ENCODE measurements at places on chromosomes 12 and 14. TPM values are rescaled to one million over a fixed set of nuclear protein-coding genes. Genes with fewer than 3 reads are reported as not detected.

- H3K27ac ChIP-seq: no peak overlapping the region
- no peaks in the 10 kb centered on the region for H3K36me3 ChIP-seq
- no peaks in the 10 kb centered on the region for H3K27me3 ChIP-seq
- H3K4me3 ChIP-seq: no peak overlapping the region
- DNase-seq: no peak
These were observed 1268.2 kb upstream of the TMEM132C start for GRCh38 chr12:126998747-126999285.

GRCh38 chr14:64053694-64054669 lies 201.2 kb downstream of the SYNE2 start:
- no peaks in the 10 kb centered on the region for H3K4me1 ChIP-seq
- no peak overlapping the region for H3K27ac ChIP-seq
- H3K27me3 ChIP-seq: no peaks in the 10 kb centered on the region
- peaks cover 44% of the 10 kb centered on the region for H3K36me3 ChIP-seq

GRCh38 chr12:78101946-78102635 lies 271.4 kb downstream of the NAV3 start:
- no peaks in the 10 kb centered on the region for H3K4me1 ChIP-seq
- no peaks in the 10 kb centered on the region for H3K36me3 ChIP-seq
- H3K4me3 ChIP-seq: no peak overlapping the region
- H3K27me3 ChIP-seq: no peaks in the 10 kb centered on the region
- DNase-seq: no peak

DNA sequence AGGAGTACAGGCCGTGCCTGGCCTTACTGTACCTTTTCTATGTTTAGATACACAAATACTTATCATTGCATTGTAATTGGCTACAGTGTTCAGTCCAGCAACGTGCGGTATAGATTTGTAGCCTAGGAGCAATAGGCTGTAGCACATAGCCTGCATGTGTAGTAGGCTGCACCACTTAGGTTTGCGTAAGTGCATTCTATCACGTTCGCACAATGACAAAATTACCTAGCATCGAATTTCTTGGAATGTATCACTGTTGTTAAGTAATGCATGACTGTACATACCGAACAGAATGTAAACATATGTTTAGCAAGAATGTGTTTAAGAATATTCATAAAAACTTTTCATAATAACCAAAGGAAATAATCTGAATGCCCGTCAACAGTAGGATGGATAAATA lies 31.9 kb downstream of the VRTN start:
- H3K27ac ChIP-seq: no peak overlapping the region
- no peaks in the 10 kb centered on the region for H3K36me3 ChIP-seq
- no peak for DNase-seq
- no peak overlapping the region for H3K4me3 ChIP-seq
- no peaks in the 10 kb centered on the region for H3K4me1 ChIP-seq

- H3K4me1 ChIP-seq: no peaks in the 10 kb centered on the region
- H3K27ac ChIP-seq: no peak overlapping the region
- peaks cover 11% of the 10 kb centered on the region for H3K36me3 ChIP-seq
These were observed 45.5 kb downstream of the CHGA start for GRCh38 chr14:92968291-92969020.

The ARHGAP9 gene
- 171 TPM for total RNA-seq

GRCh38 chr12:12486661-12487240 lies 75.9 kb downstream of the DUSP16 start:
- peaks cover 59% of the 10 kb centered on the region for H3K36me3 ChIP-seq
- no peaks in the 10 kb centered on the region for H3K27me3 ChIP-seq
- H3K4me1 ChIP-seq: peaks cover 66% of the 10 kb centered on the region
- no peak for DNase-seq
- no peak overlapping the region for H3K4me3 ChIP-seq
- H3K27ac ChIP-seq: peak overlapping the region; percentile 77

- H3K4me1 ChIP-seq: peaks cover 2% of the 10 kb centered on the region
- DNase-seq: no peak
- peaks cover 35% of the 10 kb centered on the region for H3K27me3 ChIP-seq
- no peak overlapping the region for H3K4me3 ChIP-seq
- H3K27ac ChIP-seq: no peak overlapping the region
These were observed 2.2 kb downstream of the PDZRN4 start for GRCh38 chr12:41190338-41190737.

DNA sequence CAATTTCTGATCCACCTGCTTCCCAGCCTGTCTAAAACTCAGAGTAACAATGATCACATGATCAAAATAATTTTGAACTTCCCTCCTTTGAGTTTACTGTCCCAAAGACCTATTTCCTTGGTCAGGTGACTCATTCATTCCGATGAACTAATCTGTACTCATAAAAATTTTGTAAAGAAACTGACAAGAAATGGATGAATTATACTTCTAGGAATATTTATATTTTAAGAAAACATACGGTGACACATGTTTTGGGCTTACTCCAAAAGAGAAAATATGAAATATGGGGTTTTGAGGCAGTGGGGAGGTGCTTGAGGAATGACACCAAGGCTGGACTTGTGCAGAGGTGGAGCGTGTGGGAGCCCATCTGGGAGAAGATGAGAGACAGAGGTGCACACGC lies 42.0 kb downstream of the GUCY2C start:
- no peak overlapping the region for H3K4me3 ChIP-seq
- peaks cover 2% of the 10 kb centered on the region for H3K27me3 ChIP-seq
- no peak for DNase-seq
- H3K36me3 ChIP-seq: no peaks in the 10 kb centered on the region
- H3K4me1 ChIP-seq: no peaks in the 10 kb centered on the region

- no peak overlapping the region for H3K27ac ChIP-seq
- H3K4me1 ChIP-seq: peaks cover 2% of the 10 kb centered on the region
- DNase-seq: no peak
- no peaks in the 10 kb centered on the region for H3K27me3 ChIP-seq
- no peak overlapping the region for H3K4me3 ChIP-seq
- H3K36me3 ChIP-seq: peaks cover 2% of the 10 kb centered on the region
These were observed 56.8 kb downstream of the SLC8B1 start for GRCh38 chr12:113278141-113278540.

The IL26 gene
- 2.3 TPM for total RNA-seq

DNA sequence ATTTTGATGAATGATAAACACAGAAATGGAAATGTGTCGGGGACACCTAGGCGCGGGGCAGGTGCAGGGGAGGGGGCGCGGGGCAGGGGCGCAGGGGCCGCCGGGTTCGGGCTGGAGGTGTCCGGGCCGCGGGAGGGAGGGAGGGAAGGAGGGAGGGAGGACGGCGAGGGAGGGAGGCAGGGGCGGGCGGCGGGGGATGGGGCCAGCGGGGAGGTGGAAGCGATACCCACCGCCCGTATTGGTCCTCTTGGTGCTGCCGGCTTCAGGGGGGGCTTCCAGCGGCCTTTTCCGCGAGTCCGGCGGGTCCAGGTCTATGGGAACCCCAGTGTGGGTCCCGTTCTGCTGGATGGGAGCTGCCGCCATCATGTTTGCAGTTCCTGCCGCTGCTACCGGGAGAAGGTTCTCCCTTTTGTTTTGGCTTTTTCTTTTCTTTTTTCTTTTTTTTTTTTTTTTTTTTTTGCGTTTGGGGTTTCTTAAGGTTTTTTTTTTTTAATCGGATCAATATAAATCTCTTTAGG lies 703 bp downstream of the NOVA1 start:
- H3K27ac ChIP-seq: no peak overlapping the region
- peaks cover 20% of the 10 kb centered on the region for H3K27me3 ChIP-seq
- no peaks in the 10 kb centered on the region for H3K36me3 ChIP-seq
- no peak overlapping the region for H3K4me3 ChIP-seq
- H3K4me1 ChIP-seq: no peaks in the 10 kb centered on the region

DNA sequence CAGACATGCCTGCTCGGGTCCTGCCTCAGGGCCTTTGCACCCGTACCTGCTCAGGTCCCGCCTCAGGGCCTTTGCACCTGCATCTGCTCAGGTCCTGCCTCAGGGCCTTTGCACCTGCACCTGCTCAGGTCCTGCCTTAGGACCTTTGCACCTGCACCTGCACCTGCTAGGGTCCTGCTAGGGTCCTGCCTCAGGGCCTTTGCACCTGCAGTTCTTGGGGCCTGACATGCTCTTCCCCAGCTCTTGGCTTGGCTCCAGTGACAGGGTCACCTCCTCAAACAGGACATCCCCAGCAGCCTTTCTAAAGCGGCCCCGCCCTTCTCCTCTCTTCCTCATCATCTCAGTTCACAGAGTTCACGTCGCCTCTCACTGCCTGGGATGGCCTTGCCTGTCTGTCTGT lies 54.9 kb upstream of the NCOR2 start:
- no peaks in the 10 kb centered on the region for H3K36me3 ChIP-seq
- H3K4me1 ChIP-seq: no peaks in the 10 kb centered on the region
- no peaks in the 10 kb centered on the region for H3K27me3 ChIP-seq
- no peak for DNase-seq
- no peak overlapping the region for H3K4me3 ChIP-seq

DNA sequence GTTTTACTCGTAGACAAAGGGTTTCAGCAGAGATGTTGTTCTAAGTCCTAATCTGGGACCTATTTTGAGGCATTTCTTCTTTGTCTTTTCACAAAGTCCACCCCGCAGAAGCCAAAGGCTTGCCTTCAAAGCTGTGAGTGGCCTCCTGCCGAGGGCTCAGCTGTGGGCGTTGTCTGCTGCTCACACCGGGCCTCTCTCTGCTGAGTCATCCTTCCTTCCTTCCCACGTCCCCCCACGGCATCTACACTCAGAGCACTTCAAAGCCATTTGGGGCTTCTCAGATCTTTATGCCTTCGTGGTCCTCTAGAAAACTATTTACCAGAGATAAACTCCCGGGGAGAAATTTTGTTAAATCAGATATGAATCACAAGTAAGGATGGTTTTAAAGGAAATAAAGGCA lies 115.9 kb upstream of the TMPO start:
- H3K27me3 ChIP-seq: no peaks in the 10 kb centered on the region
- peaks cover 46% of the 10 kb centered on the region for H3K4me1 ChIP-seq
- no peaks in the 10 kb centered on the region for H3K36me3 ChIP-seq
- peak overlapping the region; percentile 31 for H3K4me3 ChIP-seq

GRCh38 chr12:25977047-25977446 lies 18.6 kb downstream of the RASSF8 start:
- no peaks in the 10 kb centered on the region for H3K36me3 ChIP-seq
- H3K4me1 ChIP-seq: no peaks in the 10 kb centered on the region
- H3K27ac ChIP-seq: no peak overlapping the region
- no peak overlapping the region for H3K4me3 ChIP-seq
- no peak for DNase-seq
- peaks cover 12% of the 10 kb centered on the region for H3K27me3 ChIP-seq

- no peaks in the 10 kb centered on the region for H3K36me3 ChIP-seq
- peak; percentile 64 for DNase-seq
- H3K27me3 ChIP-seq: peaks cover 19% of the 10 kb centered on the region
- H3K4me3 ChIP-seq: peak overlapping the region; percentile 71
- peaks cover 8% of the 10 kb centered on the region for H3K4me1 ChIP-seq
- H3K27ac ChIP-seq: no peak overlapping the region
These were observed 18.1 kb downstream of the VSX2 start for GRCh38 chr14:74257078-74257940.

DNA sequence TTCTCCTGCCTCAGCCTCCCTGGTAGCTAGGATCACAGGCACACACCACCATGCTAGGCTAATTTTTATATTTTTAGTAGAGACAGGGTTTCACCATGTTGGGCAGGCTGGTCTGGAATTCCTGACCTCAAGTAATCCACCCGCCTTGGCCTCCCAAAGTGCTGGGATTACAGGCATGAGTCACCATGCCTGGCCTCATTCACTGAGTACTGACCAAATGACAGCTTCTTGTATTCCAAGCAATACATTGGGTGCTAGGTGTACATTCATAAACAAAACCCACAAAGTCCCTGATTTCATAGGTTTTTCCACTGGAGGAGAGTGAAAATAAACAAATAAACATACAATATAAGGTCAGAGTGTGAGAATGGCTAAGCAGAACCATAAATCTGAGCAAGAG lies 136.3 kb downstream of the HELB start:
- no peak for DNase-seq
- no peak overlapping the region for H3K27ac ChIP-seq
- H3K36me3 ChIP-seq: no peaks in the 10 kb centered on the region
- peaks cover 6% of the 10 kb centered on the region for H3K27me3 ChIP-seq

The GZMH gene
- 10.7 TPM for total RNA-seq

- no peak overlapping the region for H3K4me3 ChIP-seq
- no peak overlapping the region for H3K27ac ChIP-seq
- H3K27me3 ChIP-seq: no peaks in the 10 kb centered on the region
These were observed 388.6 kb downstream of the CCDC91 start for GRCh38 chr12:28578833-28579252.

DNA sequence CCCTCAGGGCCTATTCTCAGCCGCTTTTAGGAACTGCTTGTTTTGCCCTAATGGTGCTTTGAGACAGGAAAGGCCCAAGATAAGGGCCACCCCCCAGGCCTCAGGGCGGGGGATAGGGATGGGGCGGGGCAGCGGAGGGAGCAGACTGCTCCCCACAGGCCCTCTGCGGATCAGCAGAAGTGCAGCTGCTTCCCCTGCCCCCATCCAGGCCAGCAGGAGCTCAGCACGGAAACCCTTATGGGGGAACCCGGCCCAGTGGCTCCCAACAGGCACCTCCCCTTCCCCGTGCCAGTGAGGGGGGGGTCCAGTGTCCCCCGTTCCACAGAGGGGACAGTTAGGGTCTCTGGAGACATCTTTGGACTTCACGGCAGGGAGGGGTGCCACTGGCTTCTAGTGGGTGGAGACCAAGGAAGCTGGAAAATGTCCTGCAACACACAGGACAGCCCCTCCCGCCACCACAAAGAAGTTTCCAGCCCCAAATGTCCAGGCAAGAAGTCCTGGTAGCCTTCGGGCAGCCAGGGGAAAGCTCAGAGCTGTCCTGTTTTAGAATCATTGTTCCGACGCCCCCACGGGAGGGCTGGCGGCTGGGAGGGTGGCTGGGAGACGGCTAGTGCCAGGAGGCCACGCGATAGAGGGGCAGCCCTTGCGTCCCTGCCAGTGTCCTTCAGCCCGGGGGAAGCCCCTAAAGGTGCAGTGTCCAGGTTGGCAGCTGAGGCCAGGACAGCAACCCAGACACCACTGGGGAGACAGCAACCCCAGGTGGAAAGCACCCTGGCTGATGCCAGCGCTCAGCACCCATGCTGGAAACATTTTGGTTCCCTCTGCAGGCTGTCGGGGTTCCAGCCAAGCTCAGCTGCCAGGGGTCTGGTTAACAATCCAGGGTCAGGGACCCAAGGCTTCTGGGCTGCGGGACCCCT lies 10.4 kb upstream of the GPR132 start:
- peaks cover 34% of the 10 kb centered on the region for H3K4me1 ChIP-seq
- DNase-seq: no peak
- peaks cover 6% of the 10 kb centered on the region for H3K27me3 ChIP-seq
- no peak overlapping the region for H3K4me3 ChIP-seq
- H3K27ac ChIP-seq: no peak overlapping the region
- no peaks in the 10 kb centered on the region for H3K36me3 ChIP-seq

- H3K27me3 ChIP-seq: no peaks in the 10 kb centered on the region
- peak overlapping the region; percentile 99 for H3K27ac ChIP-seq
- peaks cover 29% of the 10 kb centered on the region for H3K36me3 ChIP-seq
- DNase-seq: peak; percentile 21
These were observed 688 bp upstream of the RASSF3 start for GRCh38 chr12:64609536-64610078.

DNA sequence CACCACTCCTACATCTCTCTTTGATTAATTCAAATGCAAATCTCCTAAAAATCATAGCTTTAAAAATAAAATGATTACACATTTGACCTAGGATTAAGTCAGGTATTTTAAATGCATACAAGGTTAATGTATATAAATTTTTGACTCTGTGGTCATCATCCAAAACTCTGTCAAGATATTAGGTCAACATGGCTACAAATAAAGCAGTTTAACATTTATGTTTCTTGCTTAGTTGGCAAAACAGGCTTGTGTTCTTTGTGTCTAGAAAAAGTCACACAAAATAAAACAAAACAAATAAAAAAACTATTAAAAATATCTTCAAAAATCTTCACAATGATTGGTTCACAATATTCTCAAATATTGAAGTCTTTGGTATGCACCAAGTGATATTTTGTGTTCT lies 473.2 kb downstream of the LRFN5 start:
- H3K4me3 ChIP-seq: no peak overlapping the region
- H3K36me3 ChIP-seq: no peaks in the 10 kb centered on the region
- H3K27me3 ChIP-seq: no peaks in the 10 kb centered on the region
- no peak for DNase-seq
- H3K4me1 ChIP-seq: no peaks in the 10 kb centered on the region
- H3K27ac ChIP-seq: no peak overlapping the region
